Esophagus squamous epithelium (tissue), 5 donors: ENCODE measurements at places on chromosomes 6 and 20.

- DNase-seq = no peak
These were observed 185.1 kb downstream of the PDE7B start for GRCh38 chr6:136036601-136037000.

DNA sequence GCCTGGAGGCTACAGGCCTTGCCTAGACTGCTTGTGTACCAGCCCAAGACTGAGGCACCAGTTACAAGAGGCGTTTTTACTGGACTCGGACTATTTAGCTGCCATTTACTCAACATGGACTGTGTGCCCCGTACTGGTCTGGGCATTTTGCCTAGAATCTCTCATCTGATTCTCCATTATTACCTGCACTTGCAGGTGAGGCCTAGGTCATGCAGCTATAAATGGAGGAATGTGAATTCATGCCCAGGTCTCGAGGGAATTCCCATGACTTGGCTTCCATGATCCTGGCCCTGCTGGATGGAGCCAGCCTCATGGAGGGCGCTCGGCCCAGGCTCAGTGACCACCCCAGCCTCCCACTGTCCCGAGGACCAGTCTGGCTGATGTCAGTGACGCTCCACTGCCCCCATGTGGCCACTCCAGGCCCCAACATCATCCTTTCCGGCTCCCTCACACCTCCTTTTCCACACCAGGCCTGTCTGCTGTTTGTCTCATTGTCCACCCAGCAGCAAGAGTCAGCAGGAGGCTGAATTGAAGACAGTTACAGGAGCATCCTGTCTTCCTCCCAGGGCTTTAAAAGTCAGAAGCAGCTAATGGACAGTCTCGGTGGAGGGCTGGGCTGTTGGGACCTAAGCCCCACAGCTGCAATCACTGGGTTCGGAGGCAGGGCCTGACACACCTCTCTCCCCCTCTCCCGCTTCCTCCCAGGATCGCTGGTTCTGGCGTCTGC, 8.7 kb downstream of the MMP24OS start:
- DNase-seq = no peak

DNA sequence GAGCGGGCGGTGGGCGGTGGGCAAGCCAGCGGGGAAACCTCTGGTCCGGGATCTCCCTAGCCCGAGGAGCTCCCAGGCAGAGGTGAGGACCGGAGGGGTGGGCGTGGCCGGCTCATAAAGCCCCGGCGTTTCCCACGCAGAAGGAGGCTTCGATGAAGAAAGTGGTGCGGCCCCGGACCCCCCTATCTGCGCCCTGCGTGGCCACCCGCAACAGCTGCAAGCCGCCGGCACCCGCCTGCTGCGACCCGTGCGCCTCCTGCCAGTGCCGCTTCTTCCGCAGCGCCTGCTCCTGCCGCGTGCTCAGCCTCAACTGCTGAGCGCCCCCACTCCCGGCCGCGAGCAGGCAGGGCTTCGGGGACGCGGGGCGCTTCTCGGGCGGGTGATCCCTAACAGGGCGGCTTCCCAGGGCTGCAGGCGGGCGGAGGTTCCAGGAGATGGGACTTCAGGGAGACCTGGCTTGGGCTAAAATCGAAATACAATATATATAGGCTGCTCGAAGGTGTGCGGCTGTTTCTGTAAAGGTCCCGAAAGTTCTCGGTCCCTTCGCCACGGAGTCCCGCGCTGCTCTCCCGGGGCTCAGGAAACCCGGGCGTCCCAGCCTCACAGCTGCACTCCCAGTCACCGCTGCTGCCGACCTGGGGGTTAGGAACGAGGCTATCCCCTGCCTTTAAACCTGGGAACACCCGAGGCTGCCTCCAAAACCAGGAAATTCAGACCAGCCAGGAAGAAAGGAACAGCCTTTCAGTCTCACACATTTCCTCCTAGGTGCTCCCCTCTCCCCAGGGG, 27.8 kb downstream of the ASIP start:
- no peak for DNase-seq

- DNase-seq = no peak
These were observed 44.1 kb downstream of the DPPA5 start for GRCh38 chr6:73309785-73310502.

GRCh38 chr6:86456821-86457220, 480.5 kb upstream of the HTR1E start:
- no peak for DNase-seq

DNA sequence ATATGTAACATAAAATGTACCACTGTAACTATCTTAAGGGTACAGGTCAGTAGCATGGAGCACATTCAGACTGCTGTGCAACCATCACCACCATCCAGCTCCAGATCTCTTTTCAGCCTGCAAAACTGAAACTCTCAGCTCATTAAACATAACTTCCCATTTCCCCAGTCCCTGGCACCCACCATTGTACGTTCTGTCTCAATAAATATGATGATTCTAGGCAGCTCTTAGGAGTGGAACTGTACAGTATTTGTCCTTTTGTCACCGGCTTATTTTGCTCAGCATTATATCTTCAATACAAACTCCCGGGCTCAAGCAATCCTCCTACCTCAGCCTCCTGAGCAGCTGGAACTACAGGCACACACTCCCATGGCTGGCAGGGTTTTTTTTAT, 1.5 kb downstream of the ZC3H12D start:
- DNase-seq = no peak

DNA sequence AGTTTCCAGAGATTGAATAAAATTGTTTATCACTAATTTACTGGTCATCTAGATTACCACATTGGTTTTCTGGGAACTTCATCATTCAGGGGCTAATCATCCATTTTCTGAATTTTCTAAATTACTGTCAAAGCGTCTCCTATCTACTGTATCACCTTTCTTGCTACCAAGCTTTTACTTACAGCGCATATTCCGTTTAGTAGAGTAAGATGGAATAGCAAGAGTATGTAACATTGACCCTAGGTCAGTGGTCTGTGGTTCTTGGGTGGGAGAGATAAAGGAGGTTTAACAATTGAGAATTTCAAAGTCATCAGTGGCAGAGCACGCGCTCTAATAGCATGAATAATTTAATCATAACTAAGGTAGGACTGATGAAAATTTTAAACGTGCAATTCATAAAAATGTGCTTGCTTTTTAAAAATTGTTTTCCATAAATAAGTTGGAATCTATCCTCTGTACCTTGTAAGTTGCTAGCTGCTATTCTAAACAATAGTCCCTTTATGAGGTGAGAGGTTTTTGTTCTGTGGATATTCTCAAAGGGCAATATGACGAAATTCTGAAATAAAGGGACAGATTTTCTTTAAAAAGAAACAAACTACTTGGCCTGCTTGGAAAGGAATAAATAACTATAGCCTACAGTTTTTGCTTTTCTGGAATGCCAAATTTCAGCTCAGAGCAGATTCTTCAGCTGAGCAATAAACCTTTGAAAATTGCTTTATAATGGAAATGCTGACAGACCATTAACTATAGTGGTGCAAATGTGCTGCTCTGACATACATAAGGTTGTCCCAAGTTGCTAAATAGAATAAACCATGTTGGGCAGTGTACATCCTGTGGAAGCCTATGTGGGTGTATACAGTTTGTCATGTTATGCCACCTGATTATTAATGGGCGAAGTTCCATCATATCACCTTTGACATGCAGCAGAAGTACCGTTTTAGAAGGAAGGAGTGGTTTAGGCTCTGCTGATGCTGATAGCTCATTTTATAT, 84.1 kb downstream of the ZFAND3 start:
- DNase-seq = no peak

DNA sequence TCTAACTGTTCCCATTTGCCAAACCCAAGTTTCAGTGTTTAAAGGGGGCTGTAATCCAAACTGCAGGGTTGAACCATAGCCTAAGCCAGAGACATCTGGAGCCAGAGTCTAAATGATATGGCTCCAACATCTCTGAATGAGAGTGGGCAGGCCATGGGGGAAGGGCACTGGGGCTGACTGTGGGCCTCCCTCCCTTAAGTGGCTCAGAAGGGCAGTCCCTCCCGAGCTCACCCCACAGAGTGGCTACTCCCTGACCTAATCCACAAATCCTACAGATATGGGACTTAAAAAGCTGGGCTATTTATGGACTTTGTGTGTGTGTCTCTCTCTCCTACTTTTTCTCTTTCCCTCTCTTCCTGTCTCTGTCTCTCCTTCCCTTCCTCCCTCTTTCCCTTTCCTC, 35.8 kb upstream of the AAR2 start:
- no peak for DNase-seq

DNA sequence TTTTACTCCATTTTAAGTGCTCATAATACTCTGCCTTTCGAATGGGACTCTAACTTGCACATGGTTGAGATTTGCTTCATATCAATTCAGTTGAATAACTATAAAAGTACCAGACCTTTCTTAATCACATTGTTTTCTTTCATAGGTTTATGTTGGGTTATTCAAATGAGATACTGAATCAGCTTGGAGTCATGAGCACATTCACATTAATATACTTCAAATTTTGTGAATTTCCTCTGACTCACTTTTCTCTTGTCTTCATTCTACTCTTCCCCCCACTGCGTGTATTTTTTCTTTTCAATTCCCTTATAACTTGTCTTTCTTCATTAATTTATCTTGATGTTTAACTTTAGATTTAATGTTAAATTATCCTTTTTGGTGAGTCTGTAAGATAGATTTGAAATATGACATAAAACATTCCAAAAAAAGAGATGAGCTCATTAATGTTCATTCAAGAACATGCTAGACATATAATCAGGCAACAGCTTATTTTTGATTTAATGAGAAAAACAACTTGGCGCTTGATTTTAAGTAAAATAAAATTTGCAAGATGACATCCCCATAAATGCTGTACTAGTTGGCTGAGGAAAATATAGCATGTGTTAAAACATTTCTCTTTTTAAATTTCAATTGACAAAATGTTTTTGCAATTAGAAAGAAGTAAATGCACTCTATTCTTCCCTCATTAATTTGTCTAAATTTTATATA, 736.0 kb downstream of the CD109 start:
- DNase-seq = no peak

- DNase-seq = no peak
These were observed 20.7 kb downstream of the FOXO3 start for GRCh38 chr6:108581237-108581931.

DNA sequence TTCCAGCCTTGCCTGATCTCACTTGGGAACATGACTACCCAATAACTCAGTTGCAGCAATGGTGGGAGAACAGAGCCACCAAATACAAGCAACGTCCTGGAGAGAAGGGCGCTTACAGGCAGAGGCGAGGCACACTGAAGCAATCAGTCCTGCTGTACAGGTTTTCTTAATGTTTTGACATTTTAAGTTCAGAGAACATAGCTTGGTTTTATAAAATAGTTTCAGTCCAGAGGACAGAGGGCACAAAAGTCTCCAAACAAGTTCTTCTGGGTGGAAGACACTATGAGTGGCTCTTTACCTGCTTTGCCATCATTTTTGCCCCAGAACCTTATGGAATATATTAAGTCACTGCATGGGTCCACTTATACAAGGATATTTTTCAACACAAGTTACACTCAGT, 103.4 kb upstream of the KCNG1 start:
- no peak for DNase-seq

- no peak for DNase-seq
These were observed 216.1 kb downstream of the COL9A1 start for GRCh38 chr6:70086806-70087205.

DNA sequence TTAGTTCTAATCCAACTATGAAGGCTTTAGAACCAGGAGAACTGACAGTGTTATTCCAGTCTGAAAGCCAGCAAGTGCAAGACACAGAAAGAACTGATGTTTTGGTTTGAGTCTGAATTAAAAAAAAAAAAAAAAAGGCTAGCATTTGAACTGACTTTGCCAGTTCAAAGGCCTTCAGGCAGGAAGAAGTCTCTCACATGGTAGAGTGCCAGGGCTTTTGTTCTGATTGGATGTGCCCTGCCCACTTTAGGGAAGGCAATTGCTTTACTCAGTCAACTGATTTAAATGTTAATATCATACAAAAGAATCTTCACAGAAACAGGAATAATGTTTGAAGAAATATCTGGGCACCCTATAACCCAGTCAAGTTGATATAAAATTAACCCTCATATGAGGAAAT, 212.2 kb downstream of the HIVEP2 start:
- DNase-seq = no peak

GRCh38 chr6:146545581-146545980, 1.9 kb downstream of the RAB32 start:
- DNase-seq = no peak

DNA sequence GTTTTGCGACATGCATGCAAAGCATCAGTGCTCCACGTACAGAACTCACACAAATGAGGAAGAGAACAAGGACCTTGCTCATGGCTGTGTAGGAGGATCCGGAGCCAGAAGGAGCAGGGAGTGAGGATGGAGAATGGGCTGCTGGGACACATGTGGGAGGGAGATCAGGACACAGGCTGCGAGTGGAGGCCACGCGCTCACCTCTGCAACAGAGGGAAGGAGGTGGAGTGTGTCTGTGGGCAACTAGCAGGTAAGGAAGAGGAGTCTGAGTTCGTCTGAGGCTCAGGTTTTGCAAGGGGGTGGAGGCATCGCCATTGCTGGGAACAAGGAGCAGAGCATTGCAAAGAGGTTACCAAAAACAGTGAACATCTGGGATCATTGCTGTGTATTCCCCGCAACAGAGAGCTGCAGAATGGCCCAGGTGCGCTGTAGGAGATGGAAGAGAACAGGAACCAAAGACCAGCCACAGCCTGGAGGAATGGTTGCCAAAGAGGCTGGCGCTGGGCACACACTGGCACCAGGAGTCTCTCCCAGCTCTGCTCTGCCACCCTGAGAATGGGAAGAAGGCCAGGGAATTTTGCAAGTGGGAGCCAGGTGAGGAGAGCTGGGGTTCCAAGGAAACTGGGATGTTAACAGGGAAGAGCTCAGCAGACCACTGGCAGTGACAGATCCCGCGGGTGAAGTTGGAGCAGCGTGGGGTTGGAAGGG, 90.0 kb upstream of the RPS6KA2 start:
- no peak for DNase-seq

- no peak for DNase-seq
These were observed 670.7 kb downstream of the UTRN start for GRCh38 chr6:144955859-144956258.

GRCh38 chr6:136511926-136512325, 38.3 kb downstream of the MAP7 start:
- DNase-seq = no peak

GRCh38 chr6:116189472-116189871, 63.5 kb upstream of the COL10A1 start:
- DNase-seq = no peak

DNA sequence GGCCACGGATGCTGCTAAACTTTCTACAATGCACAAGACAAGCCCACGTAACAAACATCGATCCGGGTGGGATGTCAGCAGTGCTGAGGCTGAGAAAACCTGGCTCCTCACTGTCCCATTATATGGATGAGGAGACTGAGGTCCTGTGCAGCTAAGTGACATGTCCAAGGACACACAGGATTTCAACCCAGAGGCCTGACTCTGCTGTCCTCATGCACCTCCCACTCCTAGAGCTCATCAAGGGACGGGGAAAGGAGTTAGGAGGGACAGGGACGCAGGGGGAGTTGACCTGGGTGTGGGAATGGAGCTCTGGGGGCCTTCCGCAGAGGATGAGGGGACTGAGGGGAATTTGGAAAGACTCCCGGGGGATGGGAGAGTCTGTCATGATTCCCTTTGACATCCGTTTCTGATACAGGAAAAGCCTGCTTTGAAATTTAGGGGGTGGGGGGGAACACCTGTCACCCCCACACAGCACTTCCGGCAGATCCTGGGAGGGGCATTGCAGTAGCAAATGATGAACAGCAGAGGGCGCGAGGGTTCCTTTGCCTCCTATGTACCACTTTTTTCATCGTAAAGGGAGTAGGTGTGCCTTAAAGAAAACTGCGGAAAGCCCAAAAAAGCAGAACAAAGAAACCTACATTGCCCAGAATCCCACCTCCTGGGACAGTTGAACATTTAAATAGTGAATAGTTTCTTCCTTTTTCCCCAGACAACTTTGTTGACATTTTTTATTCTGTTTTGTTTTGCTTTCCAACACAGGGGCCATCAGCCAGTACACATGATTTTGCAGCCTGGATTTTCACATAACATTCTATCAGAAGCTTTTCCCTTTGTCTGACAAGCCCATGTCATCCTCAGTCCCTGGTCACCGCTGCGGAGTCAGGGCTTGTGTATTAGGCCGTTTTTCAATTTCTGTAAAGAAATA, 48.6 kb downstream of the SLC2A10 start:
- DNase-seq = no peak
